ENCODE measurements at places on chromosomes 4 and X.
A peak's percentile ranks its signal among the peaks of the same experiment; 100 is the strongest.

DNA sequence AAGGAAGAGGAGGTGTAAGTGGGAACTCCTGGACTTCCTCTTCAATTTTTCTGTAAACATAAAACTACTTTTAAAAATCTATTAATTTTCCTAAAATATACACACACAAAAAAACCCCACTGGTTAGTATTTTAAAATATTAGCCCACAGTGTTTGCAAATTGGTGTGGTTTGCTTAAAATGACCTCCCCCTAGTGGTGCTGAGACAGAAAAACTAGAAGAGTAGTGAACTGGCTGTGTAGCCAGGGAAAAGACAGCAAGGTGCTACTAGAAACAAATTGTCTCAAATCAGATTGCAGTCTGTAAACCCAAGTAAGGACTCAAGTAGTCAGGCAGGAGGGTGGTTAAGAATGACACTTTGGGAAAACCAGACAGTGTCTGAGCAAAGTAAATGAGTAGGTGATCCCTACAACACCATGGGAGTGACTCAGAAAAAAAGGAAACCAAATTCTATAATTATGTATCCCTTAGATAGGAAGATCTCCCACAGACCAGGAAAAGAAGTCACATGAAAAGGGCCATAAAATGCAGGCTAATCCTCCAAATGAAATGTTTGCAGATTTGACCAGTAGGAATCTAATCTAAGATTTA is 26.0 kb downstream of the AMTN start:
- no peak for DNase-seq

DNA sequence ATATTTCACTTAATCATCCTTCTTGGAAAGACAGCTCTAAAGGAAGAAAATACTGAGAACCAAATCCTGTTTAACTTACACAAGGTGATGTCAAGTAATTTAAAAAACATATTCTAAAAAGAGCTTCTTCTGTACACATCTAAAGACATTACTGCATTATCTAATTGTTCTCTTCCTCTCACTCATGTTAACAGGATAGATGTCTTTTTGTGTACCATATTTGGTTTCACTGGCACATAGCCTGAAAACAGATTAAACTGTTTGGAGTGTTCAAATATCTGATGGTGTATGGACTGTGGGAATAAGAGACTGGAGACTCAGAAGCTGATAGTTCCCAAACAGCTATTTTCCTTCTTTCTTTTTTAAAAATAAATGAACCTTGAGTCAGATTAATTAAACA is 213.3 kb upstream of the MAB21L2 start:
- no peak for DNase-seq

- DNase-seq, result no peak
Observed at GRCh38 chr4:136650541-136651277, 881.6 kb downstream of the PCDH18 start.

GRCh38 chr4:38131371-38132091 is 171.3 kb downstream of the PTTG2 start:
- DNase-seq, result peak; percentile 23

GRCh38 chrX:153516073-153516472 is 1.4 kb upstream of the ATP2B3 start:
- no peak for DNase-seq

DNA sequence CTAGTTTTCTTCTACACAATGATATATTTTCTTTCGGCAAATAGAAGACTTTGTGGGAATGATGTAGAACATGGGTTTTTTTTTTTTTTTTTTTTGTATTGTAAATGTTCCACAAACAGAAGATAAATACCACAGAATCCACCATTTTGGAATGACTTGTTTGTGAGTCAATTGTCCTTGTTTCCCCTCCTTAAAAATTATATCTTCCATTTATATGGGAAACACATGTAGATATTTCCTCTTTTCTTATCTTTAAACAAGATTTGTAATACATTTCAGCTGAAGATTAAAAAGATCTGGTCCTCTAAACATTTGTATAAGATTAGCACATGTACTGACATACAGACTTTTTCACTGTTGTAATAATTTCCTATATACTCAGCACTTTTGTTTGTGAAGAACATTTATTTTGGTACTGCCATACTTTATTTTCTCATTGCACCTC is 304.6 kb downstream of the SPRY1 start:
- no peak for DNase-seq

- no peak for DNase-seq
Observed at GRCh38 chrX:12929701-12930100, 23.3 kb downstream of the TLR8 start.

GRCh38 chrX:150163221-150163930 is 199.7 kb upstream of the MAMLD1 start:
- no peak for DNase-seq
